ENCODE measurements at places on chromosomes 13 and 19.
A peak's percentile ranks its signal among the peaks of the same experiment; 100 is the strongest.

DNA sequence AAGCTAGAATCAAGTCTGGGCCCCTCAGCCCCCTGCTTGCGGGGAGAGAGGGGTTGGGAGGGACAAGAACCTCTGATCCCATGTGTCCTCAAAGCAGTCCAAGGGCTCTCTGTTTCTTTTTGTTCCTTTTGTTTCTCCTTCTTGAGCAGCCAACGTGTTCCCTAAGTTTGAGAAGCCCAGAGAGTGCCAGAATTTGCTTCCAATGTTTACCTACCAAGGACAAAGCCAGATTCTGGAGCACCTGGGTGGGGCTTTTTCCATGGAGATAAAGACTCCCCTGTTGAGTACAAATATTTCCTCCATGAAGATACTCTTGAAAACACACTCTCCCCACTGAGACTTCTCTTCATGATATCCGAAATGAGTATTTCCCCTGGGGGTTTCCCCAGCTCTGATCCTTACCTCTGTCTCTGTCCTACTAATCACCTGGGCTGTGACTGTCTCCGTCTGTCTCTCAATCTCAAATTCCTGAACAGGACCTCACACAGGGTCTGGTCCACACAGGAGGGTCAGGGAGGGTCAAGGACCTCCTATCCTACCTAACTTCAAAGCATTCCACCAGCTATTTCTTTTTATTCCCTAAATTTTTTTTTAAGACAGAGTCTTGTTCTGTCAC, 27.4 kb downstream of the CD177 start:
- no peak for DNase-seq

- DNase-seq: no peak
Observed at GRCh38 chr13:47908197-47908902, 92.7 kb downstream of the SUCLA2 start.

GRCh38 chr19:49591731-49592485, 926 bp downstream of the PRR12 start:
- DNase-seq: peak; percentile 64

DNA sequence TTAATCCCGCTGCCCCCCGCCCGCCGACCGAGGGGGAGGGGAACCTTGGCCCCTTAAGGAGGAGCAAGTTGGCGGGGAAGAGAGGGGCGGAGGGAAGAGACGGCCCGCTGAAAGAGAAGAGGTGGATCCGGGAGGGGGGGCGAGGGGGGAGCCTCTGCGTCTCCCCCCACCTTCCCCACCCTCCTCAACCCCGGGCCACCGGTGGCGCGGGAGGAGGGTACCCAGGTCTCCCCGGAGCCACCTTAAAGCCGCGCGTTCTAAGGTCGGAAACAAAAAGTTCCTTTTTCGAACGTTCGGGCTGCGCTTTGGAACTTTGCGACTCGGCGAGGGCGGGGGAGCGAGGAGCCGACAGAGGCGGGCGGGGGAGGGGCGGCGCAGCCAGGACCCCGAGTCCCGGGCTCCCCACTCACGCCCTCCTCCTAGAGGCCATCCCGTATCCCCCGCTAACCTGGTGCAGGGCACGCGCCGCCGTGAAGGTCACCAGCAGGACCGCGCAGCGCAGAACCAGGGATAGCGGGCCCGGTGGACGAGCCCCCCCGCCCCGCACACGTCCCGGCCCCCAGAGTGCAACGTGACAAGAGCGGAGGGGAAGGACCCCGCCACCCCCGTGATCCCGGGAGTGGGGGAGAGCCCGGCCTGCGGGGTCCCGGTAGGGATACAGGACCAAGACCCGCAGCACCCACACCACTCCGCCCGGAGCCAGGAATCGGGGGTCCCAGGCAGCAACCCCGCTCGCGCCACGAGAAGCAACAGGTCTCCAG, 659 bp downstream of the ERF start:
- peak; percentile 82 for DNase-seq

- DNase-seq: no peak
Observed at GRCh38 chr13:113129921-113130750, 7.5 kb downstream of the F10 start.

GRCh38 chr13:25657157-25657556, 285.4 kb downstream of the ATP8A2 start:
- no peak for DNase-seq

DNA sequence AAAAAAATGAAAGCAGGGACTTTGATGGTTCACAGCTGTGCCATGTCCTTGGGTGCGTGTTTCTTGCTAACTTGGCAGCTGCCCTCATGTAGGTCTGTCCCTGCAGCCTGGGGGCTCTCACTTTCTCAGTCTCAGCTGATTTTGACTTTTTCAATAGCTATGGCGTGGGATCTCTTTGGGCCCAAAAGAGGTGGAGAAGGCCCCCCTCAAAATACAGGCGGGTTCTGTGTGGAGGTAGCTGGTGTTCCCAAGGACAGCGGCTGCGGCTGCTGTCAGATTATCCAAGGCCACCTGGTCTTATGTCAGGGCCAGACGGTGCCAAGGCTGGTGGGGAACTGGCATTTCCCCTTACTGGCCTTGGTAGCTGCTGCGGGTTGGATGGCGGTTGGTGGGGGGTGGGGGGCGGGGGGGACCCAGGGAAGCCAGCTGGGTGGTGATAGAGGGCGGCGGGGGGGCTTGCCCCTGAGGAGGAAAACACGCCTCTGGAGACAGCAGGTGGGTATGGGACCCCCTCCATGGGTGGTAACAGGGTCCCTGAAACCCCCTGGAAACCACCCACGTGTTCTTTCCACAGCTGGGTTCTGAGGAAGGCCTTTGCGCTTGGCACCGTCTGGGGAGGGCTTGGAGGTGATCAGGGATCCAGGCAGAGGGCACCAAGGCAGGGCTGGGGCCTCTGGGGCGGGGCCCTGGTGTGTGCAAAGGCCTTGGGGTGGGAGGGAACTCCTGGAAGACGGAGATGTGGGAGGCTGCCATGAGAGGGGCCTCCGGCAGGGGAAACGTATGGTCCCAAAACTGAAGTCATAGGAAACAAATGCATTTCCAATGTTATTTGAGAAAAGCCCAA, 4.1 kb downstream of the TIMM13 start:
- no peak for DNase-seq

DNA sequence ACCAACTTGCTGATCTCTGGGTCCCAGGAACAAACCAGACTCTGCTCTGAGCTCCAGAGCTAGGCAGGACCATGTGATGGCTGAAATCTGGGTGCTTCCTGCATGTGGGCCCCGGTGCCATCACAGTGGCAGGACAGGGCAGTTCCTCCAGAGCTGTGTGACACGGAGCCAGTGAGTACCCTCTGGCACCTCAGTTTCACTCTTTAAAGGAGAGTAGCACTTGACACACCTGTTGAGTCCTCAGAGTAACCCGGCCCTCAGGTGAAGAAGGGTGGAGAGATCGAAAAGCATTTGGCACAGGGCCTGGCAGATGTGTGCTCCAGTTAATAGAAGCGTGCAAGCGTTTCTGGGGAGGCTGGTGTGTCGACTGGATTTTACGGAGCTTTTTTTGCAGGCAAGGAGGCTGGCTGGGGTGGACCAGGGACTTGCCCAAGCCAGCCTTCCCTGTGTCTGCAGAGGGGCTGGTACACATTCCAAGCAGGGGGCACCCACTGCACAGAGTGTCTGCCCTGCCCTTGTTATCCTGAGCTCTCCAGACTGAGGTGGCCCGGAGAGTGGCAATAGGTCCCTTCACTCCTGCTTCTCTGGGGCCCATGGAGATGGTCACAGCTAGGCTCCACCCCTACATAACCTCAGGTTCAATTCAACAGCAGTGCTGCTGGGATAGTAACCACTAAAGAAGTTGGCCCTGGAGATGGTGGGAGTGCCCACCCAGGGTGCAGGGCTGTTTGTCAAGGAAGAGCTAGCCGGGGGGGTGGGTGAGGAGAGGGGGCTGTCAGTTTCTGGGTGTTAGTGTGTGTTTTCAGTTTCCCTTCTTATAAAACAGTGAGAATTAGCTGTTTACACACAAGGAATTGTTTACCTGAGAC, 8.3 kb downstream of the RPS19 start:
- DNase-seq: no peak

DNA sequence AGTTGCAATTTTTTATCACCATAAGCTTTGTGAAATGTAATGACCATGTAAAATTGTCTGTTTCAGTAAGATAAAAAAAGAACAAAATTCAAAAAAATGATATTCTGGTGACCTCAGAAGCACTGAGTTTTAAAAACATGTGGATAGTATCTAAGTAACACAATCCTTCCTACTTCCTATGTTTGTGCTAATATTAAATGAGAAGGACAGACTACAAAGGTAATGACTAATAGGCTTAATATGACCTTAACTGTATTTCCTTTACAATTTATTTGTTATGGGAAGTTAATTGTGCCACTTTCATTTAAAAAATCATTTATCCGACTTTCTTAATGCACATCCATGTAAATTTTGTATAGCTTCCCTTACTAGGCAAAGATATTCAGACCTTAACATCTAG, 1030.4 kb upstream of the ATXN8OS start:
- DNase-seq: no peak

- DNase-seq: peak; percentile 95
Observed at GRCh38 chr19:44356383-44357111, at the start of gene ZNF112. ZNF112 (minus strand) TSS chr19:44356680; CDS start chr19:44340539, 16,141 bp downstream.

GRCh38 chr13:55403887-55404487, 1736.7 kb upstream of the PRR20A start:
- DNase-seq: no peak

DNA sequence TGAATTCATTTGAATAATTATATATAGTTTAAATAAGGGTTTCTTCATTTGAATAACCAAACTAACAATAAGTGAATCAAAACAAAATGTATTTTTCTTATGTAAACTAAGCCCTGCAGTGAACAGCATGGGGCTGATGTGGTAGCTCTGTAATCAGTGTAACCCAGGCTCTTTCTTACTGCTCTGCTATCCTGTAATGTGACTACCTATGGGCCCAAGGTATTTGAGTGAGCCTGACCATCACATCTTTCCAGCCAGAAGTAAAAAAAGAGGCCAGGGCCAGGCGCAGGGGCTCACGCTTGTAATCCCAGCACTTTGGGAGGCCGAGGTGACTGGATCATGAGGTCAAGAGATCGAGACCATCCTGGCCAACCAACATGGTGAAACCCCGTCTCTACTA, 494.6 kb downstream of the DCT start:
- DNase-seq: no peak
